ENCODE measurements at places on chromosomes 7 and 10.

DNA sequence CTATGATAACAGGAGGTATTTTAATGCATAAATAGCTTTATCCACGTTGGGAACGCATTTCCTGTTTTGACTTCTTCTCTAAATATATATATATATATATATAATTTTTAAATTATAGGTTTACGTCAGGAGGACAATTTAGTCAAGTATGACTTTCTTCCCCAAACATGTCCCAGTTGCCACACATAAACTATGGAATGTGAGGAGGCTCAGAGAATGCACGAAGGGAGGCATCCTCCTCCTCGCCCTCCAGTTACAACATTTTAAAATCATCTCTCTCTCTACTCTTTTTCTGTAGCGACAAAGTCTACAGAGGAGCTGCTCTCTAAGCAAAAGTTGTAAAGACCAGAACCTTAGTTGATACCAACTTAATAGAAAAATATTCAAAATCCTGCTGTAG, 106.9 kb upstream of the LYZL1 start:
- no peak for DNase-seq

DNA sequence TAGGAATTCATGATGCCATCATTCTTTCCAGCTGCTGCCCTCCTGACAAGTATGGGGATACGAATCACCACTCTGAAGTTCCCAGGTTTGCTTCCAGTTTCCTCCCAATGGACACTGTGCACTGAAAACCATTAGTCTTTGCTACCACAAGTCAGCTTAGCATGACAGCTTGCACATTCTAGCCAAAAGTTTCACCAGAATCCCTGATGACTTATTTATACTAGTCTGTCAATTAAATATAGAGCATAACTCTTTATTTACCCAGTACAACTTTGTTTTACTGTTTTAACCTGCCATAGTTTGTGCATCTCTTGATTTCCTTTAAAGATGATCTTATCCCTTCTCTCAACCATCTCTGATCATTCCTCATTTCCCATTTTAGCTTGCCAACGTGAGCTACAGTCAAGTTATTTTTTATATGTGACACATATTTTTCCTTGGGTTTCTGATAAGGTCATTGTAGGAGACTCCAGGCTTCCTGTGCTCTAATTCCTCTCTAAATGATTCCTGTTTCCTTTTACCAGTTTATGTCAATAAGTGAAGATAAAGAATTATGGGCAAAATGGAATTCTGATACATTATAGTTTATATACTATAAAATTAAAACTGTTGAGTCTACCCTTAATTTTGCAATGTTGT, 167.5 kb upstream of the MEOX2 start:
- DNase-seq: no peak

- no peak for DNase-seq
Measured at GRCh38 chr7:40899636-40900507, 765.1 kb downstream of the SUGCT start.

GRCh38 chr10:6347391-6347951, 144.7 kb downstream of the PFKFB3 start:
- DNase-seq: peak; percentile 38

DNA sequence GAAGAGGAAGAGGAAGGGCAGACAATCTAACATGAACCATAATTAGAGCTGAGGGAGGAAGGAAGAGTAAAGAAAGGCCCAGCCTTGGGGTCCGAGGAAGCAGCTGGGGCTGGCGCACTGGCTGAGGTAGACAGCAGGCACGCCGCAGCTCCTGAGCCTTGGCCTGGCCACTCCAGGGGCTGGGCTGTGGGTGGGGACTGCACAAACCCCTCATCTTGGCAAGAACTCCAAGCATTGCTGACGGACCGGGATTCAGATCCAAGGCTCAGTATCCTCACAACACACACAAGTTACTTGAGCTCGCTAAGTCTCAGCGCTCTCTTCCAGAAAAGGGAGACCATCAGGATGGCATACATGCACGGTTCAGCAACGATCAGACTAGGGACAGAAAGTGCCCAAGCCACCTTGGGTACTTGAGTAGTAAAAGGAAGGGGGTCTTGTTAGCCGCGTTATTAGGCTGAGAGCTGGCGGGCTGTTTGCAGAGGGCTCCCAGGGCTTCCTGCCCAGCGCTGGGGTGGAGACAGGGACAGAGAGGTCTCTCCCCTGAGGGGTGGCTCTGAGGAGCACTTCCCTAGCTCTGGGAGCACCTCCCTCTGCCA, 4.5 kb downstream of the TNS3 start:
- no peak for DNase-seq

DNA sequence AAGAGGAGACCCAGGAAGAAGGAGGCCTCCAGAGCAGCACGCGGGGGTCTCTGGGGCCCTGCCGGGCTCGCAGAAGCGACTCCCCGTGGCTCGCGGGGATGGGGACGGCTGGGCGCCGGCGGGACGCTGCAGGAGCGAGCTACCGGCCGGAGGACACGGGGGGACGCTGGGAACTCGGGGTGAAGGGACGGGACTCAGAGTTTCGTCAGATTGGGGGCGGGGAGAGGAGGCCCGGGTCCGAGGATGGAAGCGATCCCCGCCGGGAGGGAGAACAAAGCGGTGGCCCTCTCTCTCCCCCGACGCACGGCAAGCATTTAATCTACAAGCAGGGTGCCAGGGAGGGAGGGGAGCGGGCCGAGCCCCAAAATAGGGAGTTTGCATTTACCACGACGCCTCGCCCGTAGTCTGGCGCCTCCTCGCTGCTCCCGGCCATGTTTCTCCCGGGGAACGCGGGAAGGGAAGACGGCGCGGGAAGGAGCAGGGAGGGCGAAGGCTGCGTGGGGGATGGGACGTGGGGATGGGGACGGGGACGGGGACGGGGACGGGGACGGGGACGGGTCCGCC, at the start of gene PRTFDC1:
PRTFDC1 (minus strand) TSS at position 464 of the 564 bp plus-strand sequence; CDS start at position 433, 31 bp downstream.
- peak; percentile 59 for DNase-seq

DNA sequence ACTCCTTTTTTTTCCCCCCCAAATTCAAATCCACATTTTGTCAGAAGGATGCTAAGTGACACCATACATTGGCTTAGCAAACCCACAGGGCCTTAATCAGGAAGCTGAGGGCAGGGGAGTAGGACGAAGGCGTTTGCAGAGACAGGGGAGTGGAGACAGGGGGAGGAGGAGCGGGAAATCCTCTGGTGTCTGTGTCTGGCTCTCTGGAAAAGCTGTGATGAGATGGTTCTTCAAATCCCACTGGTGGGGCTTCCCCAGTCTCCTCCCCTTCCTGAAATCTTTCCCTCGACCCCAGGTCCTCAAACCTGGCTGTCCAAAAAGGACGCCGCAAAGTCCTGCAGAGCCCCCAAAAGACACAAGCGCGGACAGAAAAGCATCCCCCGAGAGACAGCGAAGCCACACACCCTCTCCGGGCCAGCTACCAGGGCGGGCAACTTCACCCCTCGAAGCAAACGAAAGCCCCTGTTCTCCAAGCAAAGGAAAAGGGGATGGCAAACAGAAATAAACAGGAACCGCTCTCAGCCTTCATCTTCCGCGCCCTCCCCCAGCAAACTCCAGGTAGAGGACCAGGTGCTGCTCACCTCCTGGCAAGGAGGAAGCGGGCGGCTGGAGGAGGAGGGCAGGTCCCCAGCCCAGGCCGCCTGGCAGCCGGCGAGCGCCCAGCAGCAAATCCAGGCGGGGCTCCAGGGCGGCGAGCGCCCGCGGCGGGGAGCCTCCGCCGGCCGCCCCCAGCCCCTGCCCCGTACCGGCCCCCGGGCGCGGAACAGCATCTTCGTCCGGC, 520 bp downstream of the ELAPOR2 start:
- DNase-seq: peak; percentile 24

DNA sequence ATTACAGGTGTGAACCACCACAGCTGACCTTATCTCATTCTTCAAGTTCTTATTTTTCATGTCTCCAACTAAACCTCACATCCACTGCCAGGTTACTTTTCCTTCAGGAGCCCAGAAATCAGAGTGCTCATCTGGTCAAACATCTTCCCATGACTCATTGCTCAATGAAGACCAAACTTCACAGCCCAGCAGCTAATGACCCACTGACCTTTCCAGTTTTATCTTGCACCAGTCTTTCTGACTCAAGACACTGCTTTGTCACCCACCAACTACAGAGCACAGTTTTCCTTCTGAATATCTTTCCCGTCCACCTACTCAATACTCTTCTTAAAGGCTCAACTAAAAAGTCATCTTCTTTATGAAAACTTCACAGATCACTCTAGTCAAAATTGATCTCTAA, 245.1 kb downstream of the CHCHD3 start:
- DNase-seq: no peak

- no peak for DNase-seq
Measured at GRCh38 chr10:28587970-28588290, 55.0 kb downstream of the WAC start.

DNA sequence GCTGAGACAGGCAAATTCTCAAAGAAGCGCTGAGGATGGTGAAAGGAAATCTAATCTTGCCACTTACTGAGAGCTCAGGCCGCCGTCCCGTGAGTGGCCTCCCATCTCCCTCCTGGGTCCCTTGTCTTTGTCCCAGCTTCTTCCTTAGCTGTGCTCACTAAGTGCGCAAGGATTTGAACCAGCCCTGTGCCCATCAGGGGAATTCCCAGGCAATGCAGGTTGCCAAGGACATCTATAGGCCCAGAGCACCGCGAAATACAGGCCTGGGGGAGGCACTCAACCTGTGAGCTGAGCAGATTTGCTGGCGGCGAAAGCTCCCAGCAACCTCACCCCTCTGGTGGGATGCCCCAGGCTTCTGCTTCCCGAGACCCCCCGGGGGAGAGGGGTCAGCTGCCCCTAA, 64.8 kb downstream of the OAT start:
- no peak for DNase-seq

- DNase-seq: no peak
Measured at GRCh38 chr7:140267381-140268226, 90.8 kb upstream of the KDM7A start.

DNA sequence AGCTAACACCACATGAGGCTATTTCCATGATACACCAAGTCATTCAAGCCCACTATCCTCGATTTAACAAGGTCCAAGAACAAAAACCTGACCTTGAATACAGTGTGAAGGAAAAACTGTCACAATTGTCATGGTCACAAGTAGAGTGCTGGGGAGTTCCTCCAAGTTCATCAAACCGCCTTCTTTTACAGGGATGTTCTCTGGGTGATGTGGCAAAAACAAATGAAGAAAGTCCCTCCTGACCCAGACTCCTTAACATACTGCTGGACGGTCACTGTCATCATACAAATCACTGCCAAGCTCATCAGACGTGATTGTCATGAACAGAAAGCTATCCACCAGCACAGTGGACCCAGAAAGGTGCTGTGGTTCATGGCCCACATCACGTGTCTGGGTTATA, 28.9 kb downstream of the HIPK2 start:
- no peak for DNase-seq

DNA sequence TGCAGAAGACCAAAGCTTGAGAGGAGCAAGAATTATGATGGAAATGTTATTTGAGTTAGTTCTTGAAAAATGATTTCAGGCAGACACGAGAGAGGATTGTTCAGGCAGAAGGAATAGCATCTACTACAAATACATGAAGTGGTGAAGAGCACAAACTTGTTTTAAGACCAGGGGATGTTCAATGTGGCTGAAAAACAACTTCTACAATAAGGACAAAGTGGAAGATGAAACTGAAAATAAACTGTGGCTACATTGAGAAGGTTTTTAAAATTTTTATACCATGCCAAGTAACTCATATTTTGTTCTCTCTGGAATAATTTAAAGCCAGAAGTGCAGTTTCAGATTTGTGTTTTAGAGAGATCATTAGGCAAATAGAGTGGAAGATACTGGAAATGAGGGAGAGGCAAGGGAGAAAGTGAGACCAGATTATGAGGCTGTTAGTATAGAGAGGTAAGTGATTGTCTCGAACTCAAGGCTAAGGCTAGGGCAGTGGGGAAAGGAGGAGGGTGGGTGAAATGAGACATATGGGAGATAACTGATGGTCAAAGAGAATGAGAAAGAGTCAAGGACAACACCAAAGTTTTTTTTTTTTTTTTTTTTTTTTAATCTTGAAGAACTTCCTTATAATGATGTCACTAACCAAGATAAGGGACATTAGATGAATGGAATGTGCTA, 115.4 kb downstream of the MDFIC start:
- DNase-seq: no peak

- no peak for DNase-seq
Measured at GRCh38 chr10:31584876-31585275, 265.9 kb downstream of the ZEB1 start.

DNA sequence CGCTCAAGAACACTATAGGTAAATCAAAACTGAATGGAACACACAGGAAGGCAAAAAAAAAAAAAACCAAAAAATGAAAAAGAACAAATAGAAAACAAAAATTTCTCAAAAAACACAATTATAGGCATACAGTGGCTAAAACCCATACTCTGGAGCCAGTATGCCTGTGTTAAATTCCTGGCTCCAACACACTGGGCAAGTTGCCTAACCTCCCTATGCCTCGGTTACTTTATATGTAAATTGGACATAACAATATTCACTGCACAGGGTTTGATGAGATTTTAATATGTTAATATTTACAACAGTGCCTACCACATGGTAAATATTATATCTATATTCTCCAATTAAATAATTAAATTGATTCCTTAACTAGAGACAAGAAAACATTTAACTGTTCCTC, 217.1 kb downstream of the HTR7 start:
- no peak for DNase-seq

DNA sequence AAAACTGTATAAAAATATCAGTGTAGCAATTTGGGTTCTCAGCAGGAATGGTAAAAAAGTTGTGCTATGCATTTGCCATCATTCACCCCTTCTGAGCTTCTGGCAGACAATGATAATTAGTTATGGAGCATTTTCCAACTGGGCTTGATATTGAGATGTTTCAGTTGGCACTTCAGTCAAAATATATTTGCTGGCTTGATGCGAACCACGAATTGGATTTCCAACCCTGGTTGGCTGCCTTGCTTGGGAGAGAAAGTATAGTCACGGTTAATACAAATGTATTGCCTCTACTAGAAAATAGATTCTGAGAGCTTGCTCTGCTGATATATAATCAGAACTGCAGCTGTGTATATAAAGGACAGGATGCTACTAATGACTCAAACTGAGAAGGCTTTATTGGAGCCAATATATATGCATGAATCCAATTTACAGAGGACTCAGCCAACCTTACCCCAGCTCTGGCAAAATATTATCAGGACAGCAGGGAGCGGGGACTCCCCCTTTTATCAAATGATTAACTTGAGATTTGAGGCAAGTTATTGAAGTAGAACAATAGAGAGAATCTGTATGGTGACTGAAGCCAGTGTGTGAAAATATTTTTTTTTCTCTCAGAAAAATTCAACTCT, 219.8 kb upstream of the SMIM30 start:
- DNase-seq: no peak

- no peak for DNase-seq
Measured at GRCh38 chr7:40437498-40437897, 302.7 kb downstream of the SUGCT start.
